ENCODE measurements at places on chromosomes 12 and 14. TPM values are rescaled to one million over a fixed set of nuclear protein-coding genes. Genes with fewer than 3 reads are reported as not detected.

The KHNYN gene
- 16.3 TPM for total RNA-seq

The HCAR2 gene
- total RNA-seq: 0.87 TPM

The VSX2 gene
- not detected for total RNA-seq

The RDH11 gene
- total RNA-seq: 16.7 TPM

The TGFB3 gene
- total RNA-seq: 21.4 TPM

The CCDC196 gene
- not detected for total RNA-seq

The OR4K13 gene
- not detected for total RNA-seq

The LRTM2 gene
- total RNA-seq: not detected

DNA sequence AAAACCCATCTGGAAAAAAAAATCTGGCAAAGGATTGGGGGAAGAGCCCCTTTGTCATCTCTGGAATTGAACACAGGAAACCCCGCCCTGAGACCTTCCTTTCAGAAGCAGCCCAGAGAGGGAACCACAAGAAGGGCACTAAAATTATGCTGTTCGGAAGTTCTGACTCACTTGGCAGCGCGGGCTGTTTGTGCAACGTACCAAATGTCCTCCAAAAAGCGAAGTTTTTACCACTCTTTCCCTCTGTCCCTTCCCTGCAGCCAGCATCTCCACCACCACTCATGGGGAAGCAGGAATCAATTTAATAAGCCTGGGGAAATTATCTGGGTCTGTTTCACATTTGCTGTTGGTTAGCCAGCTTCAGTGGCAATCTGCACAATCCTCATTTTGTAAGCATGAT lies 3.2 kb upstream of the SYNE3 start:
- no peaks in the 10 kb centered on the region for H3K36me3 ChIP-seq
- peak overlapping the region; percentile 11 for H3K4me3 ChIP-seq
- peaks cover 69% of the 10 kb centered on the region for H3K4me1 ChIP-seq
- peak overlapping the region; percentile 54 for H3K27ac ChIP-seq
- H3K27me3 ChIP-seq: no peaks in the 10 kb centered on the region
- peak; percentile 62 for DNase-seq

- H3K36me3 ChIP-seq: no peaks in the 10 kb centered on the region
- no peaks in the 10 kb centered on the region for H3K27me3 ChIP-seq
- H3K4me3 ChIP-seq: no peak overlapping the region
Observed at GRCh38 chr12:62075870-62076269, 184.3 kb upstream of the USP15 start.

GRCh38 chr12:88408823-88409222 lies 171.4 kb downstream of the KITLG start:
- no peak overlapping the region for H3K27ac ChIP-seq
- no peaks in the 10 kb centered on the region for H3K36me3 ChIP-seq
- H3K4me3 ChIP-seq: no peak overlapping the region
- H3K4me1 ChIP-seq: no peaks in the 10 kb centered on the region
- H3K27me3 ChIP-seq: no peaks in the 10 kb centered on the region

DNA sequence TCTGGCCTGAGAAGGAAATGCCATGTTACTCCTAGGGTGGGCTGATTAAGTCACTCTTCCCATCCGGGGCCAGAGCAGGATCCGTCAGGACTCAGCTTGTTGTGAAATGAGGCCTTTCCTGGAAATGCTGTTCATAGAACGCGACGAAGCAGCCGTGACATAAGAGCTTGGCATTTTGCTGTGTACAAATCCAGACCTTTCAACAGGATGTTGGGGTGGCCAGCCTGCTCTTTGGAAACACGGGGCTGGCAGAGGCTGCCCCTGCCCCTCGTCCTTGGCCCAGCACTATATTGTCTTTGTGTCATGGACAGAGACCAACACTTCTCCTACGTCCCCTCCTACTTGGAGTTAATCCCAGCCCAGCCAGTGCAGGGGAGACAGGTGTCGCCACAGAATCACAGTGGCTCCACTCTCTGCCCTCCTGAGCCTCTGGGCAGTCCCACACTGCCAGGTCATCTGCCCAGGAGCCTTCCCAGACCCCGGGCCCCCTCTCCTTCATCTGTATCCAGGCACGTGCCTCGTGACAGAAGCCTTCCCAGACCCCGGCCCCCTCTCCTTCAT lies 18.6 kb upstream of the EIF5 start:
- no peak overlapping the region for H3K4me3 ChIP-seq
- no peak overlapping the region for H3K27ac ChIP-seq
- peak; percentile 23 for DNase-seq
- no peaks in the 10 kb centered on the region for H3K36me3 ChIP-seq
- peaks cover 18% of the 10 kb centered on the region for H3K4me1 ChIP-seq
- no peaks in the 10 kb centered on the region for H3K27me3 ChIP-seq

GRCh38 chr12:122200541-122201175 lies 2.9 kb upstream of the B3GNT4 start:
- H3K27ac ChIP-seq: no peak overlapping the region
- H3K27me3 ChIP-seq: peaks cover 68% of the 10 kb centered on the region
- no peaks in the 10 kb centered on the region for H3K36me3 ChIP-seq
- H3K4me1 ChIP-seq: peaks cover 6% of the 10 kb centered on the region
- no peak for DNase-seq
- H3K4me3 ChIP-seq: no peak overlapping the region

DNA sequence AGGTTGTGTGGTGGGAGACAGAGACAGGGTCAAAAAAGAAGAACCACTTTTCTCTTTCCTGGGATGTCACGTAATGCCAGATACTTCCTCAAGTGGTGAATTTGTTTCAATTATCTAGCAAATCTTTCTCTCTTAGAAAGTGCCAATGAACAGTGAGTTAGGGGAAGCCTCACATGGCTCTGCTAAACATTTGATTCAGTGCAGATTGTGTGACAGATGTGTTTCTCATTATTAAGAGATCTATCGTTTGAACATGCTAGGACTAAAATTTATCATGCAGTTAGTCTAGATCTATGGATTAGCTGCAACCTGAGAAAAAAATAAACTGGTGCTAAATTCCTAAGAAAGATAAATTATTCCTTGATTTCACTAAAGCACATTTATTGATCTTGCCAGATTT lies 247.8 kb downstream of the MDGA2 start:
- no peaks in the 10 kb centered on the region for H3K36me3 ChIP-seq
- no peak overlapping the region for H3K4me3 ChIP-seq
- H3K27me3 ChIP-seq: no peaks in the 10 kb centered on the region
- no peak for DNase-seq
- H3K4me1 ChIP-seq: no peaks in the 10 kb centered on the region

- peak overlapping the region; percentile 54 for H3K27ac ChIP-seq
- H3K36me3 ChIP-seq: no peaks in the 10 kb centered on the region
- H3K4me3 ChIP-seq: no peak overlapping the region
- no peak for DNase-seq
- no peaks in the 10 kb centered on the region for H3K27me3 ChIP-seq
Observed at GRCh38 chr14:75876530-75876929, 105.3 kb downstream of the TGFB3 start.

DNA sequence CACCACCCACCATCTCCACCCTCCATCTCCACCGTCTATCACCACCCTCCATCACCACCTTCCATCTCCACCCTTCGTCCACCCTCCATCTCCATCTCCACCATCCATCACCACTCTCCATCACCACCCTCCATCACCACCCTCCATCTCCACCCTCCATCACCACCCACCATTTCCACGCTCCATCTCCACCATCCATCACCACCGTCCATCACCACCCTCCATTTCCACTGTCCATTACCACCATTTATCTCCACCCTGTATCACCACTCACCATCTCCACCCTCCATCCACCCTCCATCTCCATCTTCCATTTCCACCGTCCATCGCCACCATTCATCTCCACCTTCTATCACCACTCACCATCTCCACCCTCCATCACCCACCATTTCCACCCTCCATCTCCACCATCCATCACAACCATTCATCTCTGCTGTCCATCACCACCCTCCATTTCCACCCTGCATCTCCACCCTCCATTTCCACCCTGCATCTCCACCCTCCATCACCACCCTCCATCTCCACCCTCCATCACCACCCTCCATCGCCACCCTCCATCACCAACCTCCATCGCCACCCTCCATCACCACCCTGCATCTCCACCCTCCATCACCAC lies 6.1 kb upstream of the CEP170B start:
- no peak for DNase-seq
- H3K27me3 ChIP-seq: peaks cover 1% of the 10 kb centered on the region
- H3K4me3 ChIP-seq: no peak overlapping the region

- H3K27ac ChIP-seq: no peak overlapping the region
- no peak overlapping the region for H3K4me3 ChIP-seq
- peaks cover 4% of the 10 kb centered on the region for H3K36me3 ChIP-seq
- DNase-seq: no peak
- H3K27me3 ChIP-seq: no peaks in the 10 kb centered on the region
Observed at GRCh38 chr14:91193069-91193468, 51.4 kb downstream of the GPR68 start.

DNA sequence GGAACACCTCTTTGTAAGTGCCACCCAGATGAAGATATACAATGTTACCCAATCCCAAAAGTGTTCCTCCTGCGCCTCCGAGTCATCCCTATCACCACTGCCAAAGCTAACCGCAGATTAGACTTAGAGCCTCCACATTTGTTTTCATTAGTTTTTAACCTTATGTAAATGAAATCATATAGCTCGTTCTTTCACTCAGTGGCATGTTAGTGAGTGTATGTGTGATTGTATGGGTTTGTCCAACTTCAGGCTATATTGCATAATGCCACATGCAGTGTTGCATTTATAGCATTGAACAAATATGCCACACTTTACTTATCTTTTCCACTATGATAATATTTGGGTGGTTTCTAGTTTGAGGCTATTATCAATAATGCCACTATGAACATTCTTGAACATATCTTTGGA lies 18.0 kb downstream of the MAP1LC3B2 start:
- H3K4me3 ChIP-seq: no peak overlapping the region
- H3K4me1 ChIP-seq: peaks cover 4% of the 10 kb centered on the region
- no peak for DNase-seq
- H3K27ac ChIP-seq: no peak overlapping the region

- no peak for DNase-seq
- no peaks in the 10 kb centered on the region for H3K36me3 ChIP-seq
- no peak overlapping the region for H3K4me3 ChIP-seq
- H3K4me1 ChIP-seq: no peaks in the 10 kb centered on the region
- no peaks in the 10 kb centered on the region for H3K27me3 ChIP-seq
- H3K27ac ChIP-seq: no peak overlapping the region
Observed at GRCh38 chr14:42806909-42807315, 1200.2 kb downstream of the LRFN5 start.

GRCh38 chr14:105817971-105818711 lies 291.8 kb downstream of the TMEM121 start:
- no peak overlapping the region for H3K4me3 ChIP-seq
- DNase-seq: no peak
- H3K36me3 ChIP-seq: no peaks in the 10 kb centered on the region
- peaks cover 4% of the 10 kb centered on the region for H3K27me3 ChIP-seq
- no peak overlapping the region for H3K27ac ChIP-seq
- H3K4me1 ChIP-seq: no peaks in the 10 kb centered on the region

GRCh38 chr12:76028571-76029277 lies 2.9 kb downstream of the PHLDA1 start:
- DNase-seq: no peak
- H3K4me3 ChIP-seq: peak overlapping the region; percentile 85
- H3K4me1 ChIP-seq: peaks cover 52% of the 10 kb centered on the region
- no peak overlapping the region for H3K27ac ChIP-seq
- no peaks in the 10 kb centered on the region for H3K36me3 ChIP-seq
- no peaks in the 10 kb centered on the region for H3K27me3 ChIP-seq

GRCh38 chr12:116325336-116325664 lies 47.8 kb upstream of the MED13L start:
- DNase-seq: no peak
- peaks cover 8% of the 10 kb centered on the region for H3K4me1 ChIP-seq
- H3K36me3 ChIP-seq: no peaks in the 10 kb centered on the region

- H3K4me3 ChIP-seq: no peak overlapping the region
- no peaks in the 10 kb centered on the region for H3K27me3 ChIP-seq
- no peaks in the 10 kb centered on the region for H3K36me3 ChIP-seq
Observed at GRCh38 chr12:24730489-24730896, 218.4 kb downstream of the BCAT1 start.

- no peaks in the 10 kb centered on the region for H3K4me1 ChIP-seq
- DNase-seq: no peak
- no peak overlapping the region for H3K4me3 ChIP-seq
- H3K36me3 ChIP-seq: no peaks in the 10 kb centered on the region
- H3K27me3 ChIP-seq: no peaks in the 10 kb centered on the region
Observed at GRCh38 chr14:30657050-30657449, 34.9 kb downstream of the SCFD1 start.

- DNase-seq: no peak
- H3K4me1 ChIP-seq: no peaks in the 10 kb centered on the region
- H3K27ac ChIP-seq: no peak overlapping the region
- no peaks in the 10 kb centered on the region for H3K36me3 ChIP-seq
- H3K27me3 ChIP-seq: no peaks in the 10 kb centered on the region
Observed at GRCh38 chr12:40634517-40635131, 57.6 kb upstream of the CNTN1 start.

DNA sequence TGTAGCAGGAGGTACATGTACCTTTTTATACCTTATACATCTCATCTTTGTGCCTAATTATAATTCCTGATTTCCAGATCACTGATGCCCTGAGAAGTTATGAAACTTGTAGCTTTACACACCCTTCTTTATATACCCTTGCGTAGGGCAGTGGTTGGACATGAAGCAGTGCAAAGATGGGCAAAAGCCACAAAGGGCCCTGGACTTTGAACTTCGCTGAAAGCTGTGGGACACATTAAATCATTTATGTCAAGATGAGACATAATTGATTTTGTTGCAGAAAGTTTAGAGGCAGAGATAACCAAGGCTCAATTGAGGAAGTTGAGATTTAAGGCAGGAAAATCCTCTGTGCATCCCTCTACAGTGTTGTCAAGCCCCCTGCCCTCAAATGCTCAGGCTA lies 170.0 kb downstream of the SLC2A13 start:
- no peak for DNase-seq
- H3K27me3 ChIP-seq: no peaks in the 10 kb centered on the region
- no peak overlapping the region for H3K4me3 ChIP-seq
- no peak overlapping the region for H3K27ac ChIP-seq
- no peaks in the 10 kb centered on the region for H3K36me3 ChIP-seq
- H3K4me1 ChIP-seq: no peaks in the 10 kb centered on the region

- no peaks in the 10 kb centered on the region for H3K27me3 ChIP-seq
- H3K36me3 ChIP-seq: no peaks in the 10 kb centered on the region
- H3K4me3 ChIP-seq: no peak overlapping the region
- no peak overlapping the region for H3K27ac ChIP-seq
Observed at GRCh38 chr12:115074617-115075016, 390.6 kb upstream of the TBX3 start.

GRCh38 chr12:28191051-28192048 lies 1.1 kb downstream of the CCDC91 start:
- no peaks in the 10 kb centered on the region for H3K27me3 ChIP-seq
- H3K36me3 ChIP-seq: peaks cover 3% of the 10 kb centered on the region
- no peak for DNase-seq
- H3K4me3 ChIP-seq: peak overlapping the region; percentile 88

- H3K4me3 ChIP-seq: no peak overlapping the region
- H3K27me3 ChIP-seq: no peaks in the 10 kb centered on the region
- H3K36me3 ChIP-seq: no peaks in the 10 kb centered on the region
- DNase-seq: no peak
Observed at GRCh38 chr12:2417481-2418160, 364.8 kb downstream of the CACNA1C start.

- no peak overlapping the region for H3K27ac ChIP-seq
- no peaks in the 10 kb centered on the region for H3K4me1 ChIP-seq
- H3K36me3 ChIP-seq: no peaks in the 10 kb centered on the region
- no peak overlapping the region for H3K4me3 ChIP-seq
- no peaks in the 10 kb centered on the region for H3K27me3 ChIP-seq
- DNase-seq: no peak
Observed at GRCh38 chr14:47065326-47065725, 413.7 kb upstream of the RPL10L start.

Measured in heart right ventricle (tissue), 16 donors.